ENCODE measurements at places on chromosomes 11 and 22. TPM values are rescaled to one million over a fixed set of nuclear protein-coding genes. Genes with fewer than 3 reads are reported as not detected.

GRCh38 chr11:130159657-130160497 is at the start of gene ST14:
Gene ST14, plus strand, starts transcription at chr11:130159782. Its CDS starts 198 bp downstream, at chr11:130159980.
- H3K27ac ChIP-seq, result no peak within 1 kb of the TSS
- H3K36me3 ChIP-seq, result no peaks in the 10 kb centered on the region
- H3K4me3 ChIP-seq, result peak within 1 kb of the TSS; percentile 53
- H3K27me3 ChIP-seq, result peaks cover 55% of the 10 kb centered on the region
- DNase-seq, result peak; percentile 18
- H3K4me1 ChIP-seq, result peaks cover 5% of the 10 kb centered on the region

The DDB1 gene
- total RNA-seq, result 315 TPM

The MLC1 gene
- total RNA-seq, result 1.5 TPM

The OR8A1 gene
- total RNA-seq, result not detected

GRCh38 chr11:13163158-13163557 is 114.4 kb upstream of the BMAL1 start:
- H3K36me3 ChIP-seq, result no peaks in the 10 kb centered on the region
- H3K4me1 ChIP-seq, result no peaks in the 10 kb centered on the region
- H3K4me3 ChIP-seq, result no peak overlapping the region
- H3K27me3 ChIP-seq, result peaks cover 7% of the 10 kb centered on the region
- DNase-seq, result no peak
- H3K27ac ChIP-seq, result no peak overlapping the region

GRCh38 chr11:75024764-75025211 is 36.1 kb downstream of the NEU3 start:
- H3K27me3 ChIP-seq, result no peaks in the 10 kb centered on the region
- no peaks in the 10 kb centered on the region for H3K36me3 ChIP-seq
- H3K27ac ChIP-seq, result no peak overlapping the region
- DNase-seq, result no peak

DNA sequence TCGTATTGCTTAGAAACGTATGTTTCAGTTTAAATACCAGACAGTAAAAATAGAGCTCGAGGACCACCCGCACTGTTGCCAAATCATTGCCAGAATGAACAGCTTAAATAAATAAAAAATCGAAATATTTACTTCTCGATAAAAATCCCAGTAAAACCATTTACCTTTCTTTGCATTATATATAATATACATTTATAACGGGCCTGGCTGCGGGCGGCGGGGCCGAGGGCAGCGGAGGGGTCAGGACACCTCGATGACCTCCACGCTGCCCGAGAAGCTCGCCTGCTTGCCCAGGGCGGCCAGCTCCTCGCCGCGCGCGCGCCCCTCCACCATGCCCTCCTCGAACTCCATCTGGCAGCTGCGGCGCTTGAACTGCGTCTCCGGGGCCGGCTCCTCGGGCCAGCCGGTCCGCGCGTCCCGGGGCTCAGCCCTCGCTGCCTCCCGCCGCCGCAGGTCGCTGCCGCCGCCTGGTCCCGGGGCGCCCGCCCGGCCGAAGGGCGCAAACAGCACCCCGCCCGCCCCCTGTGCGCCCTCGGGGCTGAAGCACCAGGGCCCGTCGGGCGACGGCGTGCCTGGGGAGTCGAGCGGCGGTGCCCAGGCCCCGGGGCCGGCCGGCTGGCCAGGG is 15.7 kb downstream of the DUSP8 start:
- H3K27ac ChIP-seq, result no peak overlapping the region
- peaks cover 8% of the 10 kb centered on the region for H3K27me3 ChIP-seq
- H3K4me3 ChIP-seq, result no peak overlapping the region
- no peaks in the 10 kb centered on the region for H3K4me1 ChIP-seq
- no peaks in the 10 kb centered on the region for H3K36me3 ChIP-seq
- DNase-seq, result no peak

DNA sequence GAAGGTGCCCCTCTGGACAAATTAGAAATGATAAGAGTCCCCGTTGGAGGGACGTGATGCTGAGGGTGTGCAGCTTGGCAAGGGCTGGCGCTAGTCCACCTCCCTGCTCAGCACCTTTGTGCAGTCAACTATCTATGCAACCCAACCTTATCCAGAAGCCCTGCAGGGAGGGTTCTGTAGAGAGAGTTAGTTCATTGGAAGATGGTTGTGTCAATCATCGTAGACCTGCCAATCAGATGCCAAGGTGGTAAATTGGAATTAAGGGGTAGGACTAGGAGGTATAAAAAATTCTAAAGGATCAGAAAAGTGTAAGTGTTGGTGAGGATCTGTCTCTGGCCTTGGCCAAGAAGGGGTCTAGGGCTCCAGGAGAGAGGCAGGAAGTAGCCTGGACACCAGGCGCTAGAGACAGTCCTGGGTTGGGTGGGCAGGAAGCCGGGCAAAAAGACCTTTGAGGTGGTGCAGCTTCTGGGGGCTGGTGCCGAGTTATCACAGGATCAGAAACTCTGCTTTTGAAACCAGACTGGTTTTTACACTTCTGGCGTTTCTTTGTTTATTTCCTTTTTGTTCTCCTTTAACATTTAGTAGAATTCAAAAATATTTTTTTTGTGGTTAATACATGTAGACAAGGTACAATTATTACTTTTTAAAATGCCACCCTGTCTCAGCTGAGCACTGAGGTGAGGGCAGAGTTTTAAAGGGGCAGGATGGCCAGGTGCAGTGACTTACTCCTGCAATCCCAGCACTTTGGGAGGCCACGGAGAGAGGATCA is 1.6 kb downstream of the C1QTNF6 start:
- peak overlapping the region; percentile 77 for H3K27ac ChIP-seq
- no peaks in the 10 kb centered on the region for H3K36me3 ChIP-seq
- peak overlapping the region; percentile 52 for H3K4me3 ChIP-seq
- peak; percentile 56 for DNase-seq
- H3K27me3 ChIP-seq, result no peaks in the 10 kb centered on the region

- peak overlapping the region; percentile 69 for H3K4me3 ChIP-seq
- no peaks in the 10 kb centered on the region for H3K36me3 ChIP-seq
- peaks cover 37% of the 10 kb centered on the region for H3K27me3 ChIP-seq
- peaks cover 16% of the 10 kb centered on the region for H3K4me1 ChIP-seq
Measured at GRCh38 chr11:134332189-134332631, 422 bp downstream of the GLB1L2 start.

GRCh38 chr11:69123593-69124545 is 31.9 kb upstream of the SMIM38 start:
- H3K27ac ChIP-seq, result peak overlapping the region; percentile 81
- no peaks in the 10 kb centered on the region for H3K27me3 ChIP-seq
- peaks cover 38% of the 10 kb centered on the region for H3K4me1 ChIP-seq
- H3K36me3 ChIP-seq, result no peaks in the 10 kb centered on the region

The FXYD2 gene
- 8.8 TPM for total RNA-seq

The PKP3 gene
- total RNA-seq, result not detected

The OOSP4A gene
- total RNA-seq, result not detected

GRCh38 chr11:56910046-56910773 is 78.5 kb upstream of the OR5AK2 start:
- H3K4me1 ChIP-seq, result no peaks in the 10 kb centered on the region
- H3K27ac ChIP-seq, result no peak overlapping the region
- H3K27me3 ChIP-seq, result peaks cover 4% of the 10 kb centered on the region
- no peaks in the 10 kb centered on the region for H3K36me3 ChIP-seq
- no peak for DNase-seq
- H3K4me3 ChIP-seq, result no peak overlapping the region

DNA sequence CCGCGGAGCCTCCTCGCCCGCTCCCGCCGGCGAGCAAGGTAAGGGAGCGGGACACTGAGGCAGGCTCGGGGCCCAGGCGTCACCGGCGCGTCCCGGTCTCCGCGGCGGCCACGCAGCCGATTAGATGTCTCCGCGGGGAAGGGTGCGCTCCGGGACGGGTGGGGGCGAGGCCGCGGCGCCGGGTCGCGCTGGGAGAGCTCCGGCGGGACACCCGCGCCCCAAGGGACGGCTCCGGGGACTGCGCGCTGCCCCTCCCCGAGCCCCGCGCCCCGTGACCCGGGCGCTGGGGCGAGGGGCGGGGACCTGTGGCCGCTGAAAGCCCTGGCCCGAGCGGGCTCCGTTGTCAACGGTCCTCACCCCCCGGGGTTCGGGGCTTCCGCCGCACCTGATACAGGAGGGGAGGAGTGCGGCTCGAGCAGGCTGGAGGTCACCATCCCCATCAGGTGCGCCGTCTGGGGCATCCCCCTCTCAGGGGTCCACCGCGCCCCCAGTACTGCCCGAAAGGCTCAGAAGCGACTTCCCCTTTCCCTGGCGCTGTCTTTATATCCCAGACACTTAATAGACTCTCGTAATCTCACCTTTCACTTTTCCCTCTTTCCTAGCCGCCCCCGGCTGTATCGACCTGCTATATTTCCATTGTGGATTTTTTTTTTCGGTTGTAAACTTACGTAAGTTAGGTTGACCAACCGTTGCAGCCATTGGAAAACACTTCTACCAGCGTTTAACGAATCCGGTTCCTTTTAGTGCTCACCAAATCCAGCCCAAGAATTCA is 573 bp downstream of the PPFIA1 start:
- H3K27ac ChIP-seq, result peak overlapping the region; percentile 80
- H3K4me3 ChIP-seq, result peak overlapping the region; percentile 93
- peaks cover 14% of the 10 kb centered on the region for H3K27me3 ChIP-seq
- H3K36me3 ChIP-seq, result peaks cover 16% of the 10 kb centered on the region
- peaks cover 43% of the 10 kb centered on the region for H3K4me1 ChIP-seq
- DNase-seq, result peak; percentile 62

DNA sequence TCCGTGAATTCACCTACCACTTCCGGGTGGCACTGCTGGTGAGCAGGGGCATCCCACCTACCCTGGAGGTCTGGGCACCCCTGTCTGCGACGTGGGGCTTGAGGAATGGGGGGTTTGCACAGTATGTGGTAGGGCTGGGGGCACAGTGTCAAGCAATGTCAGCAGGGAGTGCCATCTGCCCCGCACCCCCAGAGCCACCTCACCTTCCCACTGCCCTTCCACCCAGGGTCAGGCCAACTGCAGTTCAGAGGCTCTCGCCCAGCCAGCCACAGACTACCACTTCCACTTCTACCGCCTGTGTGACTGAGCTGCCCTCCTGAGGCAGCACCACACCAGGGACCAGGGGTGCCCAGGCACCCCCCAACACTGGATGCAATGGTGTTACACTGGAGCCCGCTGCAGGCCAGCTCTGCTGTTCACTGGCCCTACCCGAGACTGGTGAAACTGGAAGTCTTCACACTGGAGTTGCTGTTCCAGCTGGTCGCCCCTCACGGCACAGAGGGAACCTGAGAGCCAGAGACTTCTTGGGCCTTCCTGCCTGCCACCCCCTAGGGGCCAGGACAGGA is 6.5 kb downstream of the TMEM258 start:
- no peak for DNase-seq
- H3K4me3 ChIP-seq, result no peak overlapping the region
- peaks cover 8% of the 10 kb centered on the region for H3K36me3 ChIP-seq
- no peaks in the 10 kb centered on the region for H3K27me3 ChIP-seq
- H3K4me1 ChIP-seq, result peaks cover 14% of the 10 kb centered on the region
- H3K27ac ChIP-seq, result no peak overlapping the region

DNA sequence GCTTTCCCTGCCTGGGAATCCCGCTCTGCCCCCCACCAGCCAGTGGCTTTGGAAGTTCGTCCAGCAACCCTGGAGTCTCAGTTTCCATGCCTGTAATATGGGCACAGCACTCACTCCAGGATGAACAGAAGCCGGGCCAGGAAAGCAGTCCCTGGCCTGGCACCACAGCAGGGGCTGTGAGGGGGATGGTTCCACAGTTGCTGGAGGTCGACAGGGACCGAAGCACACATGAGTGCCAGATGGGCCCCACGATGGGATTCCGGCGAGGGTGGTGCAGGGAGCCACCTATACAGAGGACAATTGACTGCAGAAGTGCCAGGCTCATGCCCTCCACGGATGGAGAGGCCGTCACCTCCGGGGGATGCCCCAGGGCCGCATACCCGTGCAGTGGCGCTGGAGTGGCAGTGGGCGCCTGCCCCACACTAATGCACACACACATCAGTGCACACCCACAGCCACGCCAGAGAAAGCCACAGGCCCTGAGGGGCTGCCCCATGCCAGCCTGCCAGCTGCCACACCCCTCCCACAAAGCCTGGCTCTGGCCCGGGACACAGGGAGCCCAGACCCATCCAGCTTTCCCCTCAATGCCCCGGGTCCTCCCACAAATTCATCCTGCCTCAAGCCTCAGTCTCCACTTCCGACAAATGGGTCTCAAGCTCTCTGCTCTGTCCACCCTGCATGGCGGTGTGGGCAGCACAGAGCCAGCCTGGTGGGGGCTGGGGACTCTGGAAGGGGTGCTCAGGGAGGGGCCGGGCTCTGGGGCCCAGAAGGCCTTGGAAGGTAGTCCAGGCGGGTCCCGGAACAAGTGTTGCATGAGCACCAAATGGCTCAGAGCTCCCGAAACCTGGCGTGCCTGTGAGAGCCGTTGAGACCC is 9.7 kb downstream of the ASCL2 start:
- H3K27ac ChIP-seq, result no peak overlapping the region
- no peaks in the 10 kb centered on the region for H3K36me3 ChIP-seq
- no peak for DNase-seq
- H3K4me3 ChIP-seq, result no peak overlapping the region

DNA sequence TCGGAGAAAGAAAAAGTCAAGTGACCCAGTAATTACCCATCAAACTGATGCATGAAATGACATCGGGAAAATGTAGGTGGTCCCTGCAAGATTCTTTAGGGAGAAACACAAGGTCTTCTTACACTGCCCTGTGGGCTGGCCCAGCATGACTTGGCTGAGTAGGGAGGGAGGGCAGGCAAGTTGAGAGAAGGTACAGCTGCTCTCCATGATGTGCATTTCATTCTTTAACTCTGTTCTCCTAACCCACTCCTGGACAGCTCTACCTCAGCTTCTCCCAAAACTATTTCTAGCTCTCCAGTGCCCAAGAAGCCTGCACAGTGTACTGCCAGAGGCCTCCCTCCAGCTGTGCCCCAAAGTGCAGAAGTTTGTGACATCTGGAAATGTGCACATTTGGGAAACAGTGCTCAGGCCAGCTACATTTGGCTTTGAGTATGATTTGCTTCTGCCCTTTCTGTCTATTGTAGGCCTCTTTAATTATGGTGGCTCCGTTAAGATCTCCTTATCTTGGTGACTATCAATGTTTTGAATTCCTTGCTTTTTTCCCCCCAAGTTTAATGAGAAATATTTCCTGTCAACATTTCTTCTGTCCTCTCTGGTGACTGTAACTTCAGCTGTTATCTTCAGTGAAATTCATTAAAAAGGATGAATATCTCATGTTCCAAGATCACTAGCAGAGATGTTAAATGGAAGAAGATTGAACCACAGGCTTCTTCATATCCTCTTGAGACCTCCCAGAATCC is 26.7 kb upstream of the PRSS23 start:
- H3K4me3 ChIP-seq, result no peak overlapping the region
- no peak for DNase-seq
- H3K36me3 ChIP-seq, result no peaks in the 10 kb centered on the region
- H3K27me3 ChIP-seq, result peaks cover 28% of the 10 kb centered on the region
- no peak overlapping the region for H3K27ac ChIP-seq

DNA sequence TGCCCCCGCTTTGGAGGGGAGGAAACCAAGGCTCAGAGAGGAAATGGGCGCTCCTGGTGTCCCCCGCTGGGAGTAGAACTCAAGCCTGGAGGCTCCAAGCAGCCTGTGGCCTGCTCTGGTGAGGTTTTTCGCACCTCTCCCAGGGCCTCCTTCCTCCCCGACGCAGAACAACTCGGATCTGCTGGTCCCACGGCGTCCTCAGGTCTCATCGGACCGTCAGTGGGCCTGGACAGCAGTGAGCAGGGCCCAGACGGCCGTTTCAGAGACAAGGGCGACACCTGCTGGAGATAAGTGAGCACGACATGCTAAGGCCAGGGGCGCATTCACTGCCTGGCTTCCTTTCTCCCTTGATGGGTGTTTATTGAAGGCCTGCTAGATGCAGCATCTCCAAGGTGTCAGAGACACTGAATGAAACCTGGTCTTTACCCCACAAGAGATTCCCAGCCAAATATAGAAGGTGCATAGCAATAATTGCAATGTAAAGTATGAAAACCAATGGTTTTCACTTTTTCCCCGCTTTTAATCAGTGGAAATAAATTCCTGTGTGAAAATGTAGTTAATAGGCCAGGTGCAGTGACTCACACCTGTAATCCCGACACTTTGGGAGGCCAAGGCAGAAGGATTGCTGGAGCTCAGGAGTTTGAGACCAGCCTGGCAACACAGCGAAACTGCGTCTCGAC is 26.9 kb upstream of the CD82 start:
- H3K4me3 ChIP-seq, result no peak overlapping the region
- no peaks in the 10 kb centered on the region for H3K4me1 ChIP-seq
- H3K27me3 ChIP-seq, result no peaks in the 10 kb centered on the region
- DNase-seq, result peak; percentile 65
- no peak overlapping the region for H3K27ac ChIP-seq

Measured in activated naive CD8-positive, alpha-beta T cell treated with anti-CD3 and anti-CD28 coated beads for 36 hours (primary cell).